MG63 (cell line): ENCODE measurements at places on chromosomes 13 and 19. TPM values are rescaled to one million over a fixed set of nuclear protein-coding genes. Genes with fewer than 3 reads are reported as not detected.

DNA sequence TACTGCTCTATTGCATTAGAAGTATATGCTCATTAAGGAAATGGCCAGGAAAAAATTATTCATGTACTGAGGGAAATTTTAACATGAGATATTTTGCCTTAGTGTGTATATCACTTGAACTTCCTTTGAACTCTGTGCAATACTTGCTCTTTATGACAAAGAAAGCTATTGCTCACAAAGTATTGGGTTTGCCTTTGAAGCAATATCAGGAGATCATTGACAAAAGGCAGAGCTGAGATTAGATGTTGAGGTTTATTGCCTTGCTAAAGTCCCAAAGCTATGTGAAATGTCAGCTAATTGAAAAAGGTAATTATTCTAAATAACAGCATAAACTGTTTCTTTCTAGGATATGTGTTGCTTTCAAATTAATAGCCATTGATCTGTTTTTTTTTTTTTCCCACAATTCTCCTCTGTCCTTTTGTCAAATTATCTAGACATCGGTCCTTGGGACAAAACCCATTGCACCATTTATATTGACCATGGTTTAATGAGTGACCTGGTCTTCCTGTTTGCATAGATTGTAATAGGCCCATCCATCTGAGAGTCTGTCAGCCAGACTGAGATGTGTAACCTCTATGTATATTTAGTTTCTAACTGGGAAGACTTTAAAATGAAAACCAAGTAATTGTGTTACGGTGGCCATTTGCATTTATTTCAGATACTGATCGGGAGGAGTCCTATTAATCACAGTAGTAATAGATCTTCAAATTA, 752.7 kb upstream of the GPC6 start:
- DNase-seq: no peak

GRCh38 chr19:46951171-46951986, 68.3 kb upstream of the NPAS1 start:
- DNase-seq: peak; percentile 91

DNA sequence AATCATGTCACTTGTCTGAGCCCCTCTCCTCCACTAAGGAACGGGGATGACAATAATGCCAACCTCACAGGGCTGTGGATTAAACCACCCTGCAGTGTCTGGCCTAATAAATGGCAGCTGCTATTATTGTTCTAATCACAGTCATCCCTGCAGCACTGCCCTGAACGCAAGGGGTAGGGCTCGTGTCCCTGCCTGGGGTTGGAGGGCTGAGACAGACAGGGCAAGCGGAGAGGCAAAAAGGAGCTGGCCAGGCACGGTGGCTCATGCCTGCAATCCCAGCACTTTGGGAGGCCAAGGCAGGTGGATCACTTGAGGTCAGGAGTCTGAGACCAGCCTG, 10.2 kb upstream of the KPTN start:
- DNase-seq: no peak

DNA sequence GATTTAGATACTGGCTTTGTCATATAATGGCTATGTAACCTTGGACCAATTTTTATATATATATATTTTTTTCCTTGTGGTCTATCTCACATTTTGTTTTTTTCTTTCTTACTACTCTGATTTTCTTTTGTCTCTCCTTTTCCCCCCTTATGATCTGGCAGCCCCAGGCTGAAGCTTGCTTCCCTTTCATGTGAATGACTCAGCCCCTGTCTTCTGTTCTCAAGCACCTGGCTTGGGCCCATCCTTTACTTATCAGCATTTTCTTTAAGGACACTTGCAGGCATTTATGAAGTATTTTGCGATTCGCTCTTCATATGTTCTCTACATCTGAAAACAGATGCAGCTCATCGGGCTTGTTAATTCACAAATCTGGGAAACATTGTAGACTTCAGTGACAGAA, 163.6 kb downstream of the SPRY2 start:
- no peak for DNase-seq

PEAK3 gene
- not detected in 2 replicates for total RNA-seq

- no peak for DNase-seq
These were observed 463.8 kb upstream of the ARGLU1 start for GRCh38 chr13:107031716-107032115.

DNA sequence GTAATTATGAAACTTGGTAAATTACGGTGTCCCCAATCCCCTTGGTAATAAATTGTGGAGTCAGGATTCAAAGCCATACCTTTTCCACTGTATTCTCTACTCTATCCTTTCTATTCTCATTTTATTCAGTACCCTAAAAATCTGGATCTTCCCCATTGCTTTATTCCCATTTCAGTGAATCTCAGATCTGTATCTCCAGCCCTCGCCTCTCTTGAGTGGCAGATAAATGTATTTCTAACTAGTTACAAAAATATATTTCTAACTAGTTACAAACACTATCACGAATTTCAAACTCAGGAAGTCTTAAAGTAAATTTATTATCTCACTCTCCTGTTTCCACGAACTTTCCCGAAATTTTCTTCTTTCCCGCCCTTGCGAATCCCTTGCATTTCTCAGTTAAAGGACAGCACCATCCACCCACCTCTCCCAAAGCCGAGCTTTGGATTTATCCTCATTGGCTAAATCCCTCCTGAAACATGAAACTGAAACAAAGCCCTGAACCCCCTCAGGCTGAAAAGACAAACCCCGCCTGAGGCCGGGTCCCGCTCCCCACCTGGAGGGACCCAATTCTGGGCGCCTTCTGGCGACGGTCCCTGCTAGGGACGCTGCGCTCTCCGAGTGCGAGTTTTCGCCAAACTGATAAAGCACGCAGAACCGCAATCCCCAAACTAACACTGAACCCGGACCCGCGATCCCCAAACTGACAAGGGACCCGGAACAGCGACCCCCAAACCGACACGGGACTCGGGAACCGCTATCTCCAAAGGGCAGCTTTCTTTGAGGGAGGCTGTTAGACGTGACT, 164.3 kb upstream of the PABPC3 start:
- no peak for DNase-seq

MIER2 gene
- 3.5 and 3.6 TPM in 2 replicates for total RNA-seq

DNA sequence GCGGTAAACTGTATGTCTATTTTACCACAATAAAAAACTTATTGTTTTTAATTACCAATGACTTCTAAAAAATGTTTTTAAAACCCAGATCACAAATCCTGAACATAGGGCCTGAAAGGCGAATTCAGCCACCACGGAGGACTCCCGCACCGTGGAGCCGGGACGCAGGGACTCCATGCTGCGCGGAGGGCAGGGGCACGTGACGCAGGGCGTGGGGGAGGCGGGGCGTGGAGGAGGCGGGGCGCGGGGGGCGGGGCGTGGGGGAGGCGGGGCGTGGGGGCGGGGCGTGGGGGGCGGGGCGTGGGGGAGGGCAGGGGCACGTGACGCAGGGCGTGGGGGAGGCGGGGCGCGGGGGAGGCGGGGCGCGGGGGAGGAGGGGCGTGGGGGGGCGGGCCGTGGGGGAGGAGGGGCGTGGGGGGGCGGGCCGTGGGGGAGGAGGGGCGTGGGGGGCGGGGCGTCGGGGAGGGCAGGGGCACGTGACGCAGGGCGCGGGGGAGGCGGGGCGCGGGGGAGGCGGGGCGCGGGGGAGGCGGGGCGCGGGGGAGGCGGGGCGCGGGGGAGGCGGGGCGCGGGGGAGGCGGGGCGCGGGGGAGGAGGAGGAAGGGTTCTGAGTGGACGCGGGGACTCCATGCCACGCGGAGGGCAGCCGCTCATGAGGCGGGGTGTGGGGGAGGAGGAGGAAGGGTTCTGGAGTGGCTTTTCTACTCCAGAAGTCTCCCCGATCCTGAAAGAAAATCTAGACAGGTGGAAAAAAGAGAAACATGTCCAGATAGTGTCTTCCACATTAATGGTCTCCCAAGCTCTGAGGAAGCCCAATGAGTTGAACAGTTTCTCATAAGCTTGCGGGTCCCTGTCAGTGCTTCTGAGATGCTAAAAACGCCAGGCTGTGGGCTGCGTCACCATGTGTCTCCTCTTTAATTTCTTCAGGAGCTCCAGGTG, 4.4 kb upstream of the PROZ start:
- DNase-seq: peak; percentile 69

COX6B2 gene
- not detected in 2 replicates for total RNA-seq

ZNF285 gene
- 1.1 and 3.2 TPM in 2 replicates for total RNA-seq

- no peak for DNase-seq
These were observed 44.4 kb upstream of the C1QTNF9 start for GRCh38 chr13:24264976-24265375.

- DNase-seq: no peak
These were observed 102.7 kb downstream of the RAB20 start for GRCh38 chr13:110458594-110459365.

DPF1 gene
- total RNA-seq: 6.9 and 7.0 TPM in 2 replicates
